ENCODE measurements at places on chromosomes 7 and 10.

GRCh38 chr10:132754071-132754470 lies 31.9 kb downstream of the NKX6-2 start:
- DNase-seq = no peak

DNA sequence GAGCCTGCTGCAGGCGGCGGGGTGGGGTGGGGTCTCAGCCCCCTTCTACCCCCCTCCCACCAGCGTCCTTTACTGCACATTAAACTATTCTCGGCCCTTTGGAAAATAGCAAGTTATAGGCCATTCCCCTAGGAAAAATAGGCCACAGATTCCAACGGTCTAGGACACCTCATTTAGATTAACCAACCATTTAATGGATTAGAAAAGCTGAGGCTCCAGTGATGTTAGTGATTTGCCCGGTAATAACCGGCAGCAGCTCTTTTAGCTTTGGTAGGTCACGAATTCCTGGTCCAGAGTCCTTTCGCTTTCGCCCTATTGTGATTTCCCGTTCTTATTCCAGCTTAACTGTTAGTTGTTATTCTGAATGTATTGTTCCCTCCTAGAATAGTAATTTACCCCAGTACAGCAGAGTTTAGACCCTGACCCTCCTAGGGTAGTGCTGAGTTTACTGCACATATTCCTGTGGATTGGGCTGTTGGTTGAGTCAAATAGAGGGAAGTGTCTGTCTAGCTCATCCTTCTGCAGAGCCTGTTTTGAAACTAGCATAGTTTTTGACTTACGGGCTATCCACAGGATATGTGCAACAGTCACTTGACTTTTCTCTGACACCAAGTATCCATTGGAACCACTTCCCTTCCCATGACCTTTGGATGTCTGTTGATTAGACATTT lies 754 bp downstream of the GSTO1 start:
- no peak for DNase-seq

DNA sequence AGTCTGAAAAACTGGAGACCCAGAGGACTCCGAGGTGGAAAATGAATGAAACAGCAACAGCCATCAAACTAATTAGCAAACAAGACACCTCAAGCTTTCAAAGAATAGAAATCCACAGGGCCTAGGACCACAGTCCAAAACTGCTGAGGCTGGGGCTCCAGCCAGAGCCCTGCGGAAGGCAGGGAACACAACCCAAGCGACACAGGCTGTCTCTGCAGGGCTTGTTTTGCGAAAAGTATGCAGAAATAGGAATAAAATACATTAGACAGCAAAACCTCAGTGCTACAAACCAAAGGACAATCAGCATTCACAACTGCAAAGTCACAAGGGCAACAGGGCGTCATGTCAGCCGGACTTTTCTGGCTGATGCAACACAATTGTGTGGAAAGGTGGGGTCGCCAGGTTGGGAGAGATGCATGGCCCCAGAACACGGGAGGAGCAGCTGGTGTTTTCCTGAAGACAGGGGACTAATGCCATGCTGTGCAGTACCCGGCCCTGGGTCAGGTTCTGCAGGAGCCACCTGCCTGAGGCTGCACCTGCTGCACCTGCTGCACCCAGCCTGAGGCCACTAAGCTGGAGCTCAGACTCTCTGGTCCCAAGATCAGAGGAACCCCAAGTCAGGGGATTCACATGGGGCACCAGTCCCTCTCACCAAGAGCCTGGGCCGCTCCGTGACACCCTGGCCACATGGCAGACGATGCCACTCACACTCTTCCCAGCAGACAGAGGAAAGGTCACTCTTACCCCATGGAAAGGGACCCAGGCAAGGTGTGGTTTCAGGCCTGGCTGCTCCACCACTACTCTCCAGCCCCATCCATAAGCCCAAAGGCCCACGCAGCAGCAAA lies 74.2 kb downstream of the MAD1L1 start:
- DNase-seq = no peak

DNA sequence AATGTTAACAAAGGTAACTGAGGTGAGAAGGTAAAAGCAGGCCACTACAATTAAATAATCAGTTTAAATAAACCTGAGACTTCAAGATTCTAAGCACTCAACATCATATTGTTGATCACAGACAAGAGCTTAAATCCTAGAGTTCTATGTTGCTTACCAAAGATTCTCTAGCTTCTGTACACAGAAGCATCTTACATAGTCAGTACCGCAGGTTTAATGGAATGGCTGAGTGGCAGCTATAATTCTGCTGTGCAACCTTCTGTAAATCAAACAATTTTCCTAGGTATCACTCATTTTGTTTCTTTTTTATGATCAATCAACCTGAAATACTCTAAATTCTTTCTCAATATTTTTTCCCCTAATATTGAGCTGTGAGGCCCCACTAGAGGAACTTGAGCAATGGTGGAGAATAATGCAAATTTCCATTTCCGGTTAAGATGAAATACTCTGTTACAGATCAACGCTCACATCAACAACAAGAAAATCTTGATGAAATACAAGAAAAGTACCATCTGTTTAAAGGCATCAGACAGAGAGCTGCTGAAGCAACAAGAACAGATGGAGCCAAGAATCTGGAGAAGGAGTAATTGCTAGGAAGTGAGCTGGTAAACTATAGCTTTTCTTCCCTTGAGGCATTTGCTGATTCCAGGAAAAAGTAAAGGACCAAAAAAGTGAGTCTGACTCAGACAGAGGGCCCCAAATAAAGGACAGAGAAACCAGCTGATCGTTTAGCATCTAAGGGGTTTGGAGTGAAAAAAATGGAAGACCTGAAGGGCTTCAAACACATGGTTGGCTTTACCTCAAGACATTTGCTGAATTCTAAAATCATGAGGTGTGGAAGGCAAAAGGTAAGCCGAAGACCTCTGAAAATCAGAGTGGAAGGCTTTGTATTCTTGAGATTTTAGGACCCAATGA lies 22.6 kb downstream of the PNPLA8 start:
- DNase-seq = no peak

DNA sequence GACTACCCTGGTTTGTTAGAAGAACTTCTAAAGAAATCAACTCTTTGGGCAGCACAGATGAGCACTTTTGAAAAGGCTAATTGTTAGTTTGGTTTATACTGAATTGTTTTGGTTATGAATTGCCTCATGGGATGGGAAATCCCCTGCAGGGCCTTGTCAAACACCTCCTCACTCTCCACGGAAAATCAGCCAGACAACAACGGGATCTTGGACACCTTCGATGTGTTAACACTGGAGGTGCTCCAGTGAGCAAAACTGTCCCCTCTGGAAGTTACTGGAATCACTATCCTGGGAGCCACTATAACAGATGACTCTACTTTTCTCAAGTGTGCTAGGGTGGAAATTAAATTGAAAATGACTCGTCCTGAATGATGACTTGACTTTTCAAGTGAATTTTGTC lies 38.7 kb downstream of the CDK6 start:
- DNase-seq = no peak

DNA sequence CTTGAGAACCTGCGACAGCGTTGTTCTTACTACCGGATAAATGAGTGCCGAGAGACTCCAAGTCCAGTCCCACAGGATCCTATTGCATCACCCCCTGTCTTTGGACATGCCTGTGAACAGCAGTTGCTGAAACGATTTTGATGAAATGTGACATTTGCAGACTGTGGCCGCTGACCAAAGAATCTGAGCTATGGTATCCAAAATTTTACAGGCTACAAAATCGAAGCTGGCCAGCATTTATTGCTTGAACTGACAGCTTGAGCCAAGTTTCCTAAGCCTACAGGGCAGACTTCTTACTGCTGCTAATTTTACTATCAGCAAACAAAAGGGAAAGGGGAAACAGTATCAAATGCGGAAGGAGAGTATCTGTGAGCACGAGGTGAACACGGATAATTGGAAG lies 12.1 kb upstream of the NPVF start:
- DNase-seq = no peak

GRCh38 chr7:158022601-158023000 lies 565.0 kb downstream of the PTPRN2 start:
- no peak for DNase-seq

DNA sequence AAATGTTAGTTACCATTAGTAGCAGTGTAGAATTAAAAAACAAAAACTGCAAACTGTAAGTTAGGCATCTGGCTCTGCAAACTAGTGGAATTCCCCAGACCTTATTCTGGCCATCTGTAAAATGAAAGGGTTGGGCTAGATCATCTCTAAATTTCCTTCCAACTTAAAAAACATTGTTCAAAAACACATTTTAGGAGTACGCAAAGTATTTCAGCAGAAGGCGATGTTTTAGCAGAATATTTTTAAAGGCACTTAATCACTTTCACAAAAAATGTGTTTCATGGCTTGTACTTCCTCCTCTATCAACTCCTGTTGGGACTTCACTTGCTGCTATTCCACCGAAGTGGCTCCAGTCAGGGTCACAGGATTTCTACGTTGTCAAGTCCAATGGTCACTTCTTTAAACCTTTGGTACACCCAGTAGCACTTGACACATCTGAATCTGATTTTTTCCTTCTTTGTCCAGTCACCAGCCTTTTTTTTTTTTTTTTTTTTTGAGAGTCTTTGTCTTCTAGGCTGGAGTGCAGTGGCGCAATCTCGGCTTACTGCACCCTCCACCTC lies 169.0 kb downstream of the AHR start:
- DNase-seq = no peak

GRCh38 chr10:33664070-33664469 lies 329.6 kb upstream of the NRP1 start:
- no peak for DNase-seq

DNA sequence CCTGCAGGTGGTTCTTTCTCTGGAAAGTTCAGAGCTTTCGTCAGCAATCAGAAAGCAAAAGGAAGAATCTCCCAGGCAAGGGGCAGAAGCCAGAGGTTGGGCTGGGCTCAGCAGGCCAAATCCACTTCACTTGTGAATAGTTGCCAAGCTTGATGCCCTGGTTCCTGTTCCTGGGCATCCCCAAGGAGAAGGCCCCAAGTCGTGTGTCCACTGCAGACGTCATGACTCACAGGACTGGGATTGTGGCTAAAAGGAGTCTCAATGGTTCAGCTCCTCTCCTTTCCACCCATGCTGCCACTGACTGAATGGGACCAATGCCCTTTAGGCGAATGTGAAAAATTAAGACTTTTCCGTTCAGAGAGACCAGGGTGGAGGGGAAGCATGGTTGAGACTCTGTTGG lies 38.6 kb upstream of the TRIM8 start:
- no peak for DNase-seq

DNA sequence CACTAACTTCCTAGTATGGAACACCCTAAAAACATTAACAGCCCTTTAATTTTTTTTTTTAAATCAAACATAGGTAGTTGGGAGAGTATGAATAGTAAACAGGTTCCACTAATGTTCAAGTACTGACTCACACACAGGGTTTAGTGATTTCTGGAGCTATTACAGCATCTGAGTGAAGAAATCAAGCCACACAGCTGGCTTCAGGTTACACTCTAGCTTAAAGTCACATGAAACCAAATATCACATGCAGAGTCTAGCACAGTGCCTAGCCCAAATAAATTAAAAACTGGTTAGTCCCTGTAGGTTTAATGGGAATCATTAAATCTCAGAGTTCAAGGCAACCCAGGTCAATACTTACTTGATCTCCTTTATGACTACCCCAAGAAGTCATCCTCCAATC lies 11.6 kb downstream of the PANK1 start:
- no peak for DNase-seq

DNA sequence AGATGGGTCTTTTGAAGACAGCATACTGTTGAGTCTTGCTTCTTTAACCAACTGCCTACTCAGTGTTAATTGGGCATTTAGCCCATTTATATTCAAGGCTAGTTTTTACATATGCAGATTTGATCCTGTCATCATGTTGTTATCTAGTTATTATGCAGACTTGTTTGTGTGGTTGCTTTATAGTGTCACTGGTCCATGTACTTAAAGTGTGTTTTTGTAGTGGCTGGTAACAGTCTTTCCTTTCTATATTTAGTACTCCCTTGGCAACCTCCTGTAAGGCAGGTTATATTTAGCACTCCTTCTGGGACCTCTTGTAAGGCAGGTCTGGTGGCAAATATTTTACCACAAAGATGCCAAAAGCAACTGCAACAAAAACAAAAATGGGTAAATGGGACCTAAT lies 66.7 kb downstream of the TES start:
- no peak for DNase-seq

DNA sequence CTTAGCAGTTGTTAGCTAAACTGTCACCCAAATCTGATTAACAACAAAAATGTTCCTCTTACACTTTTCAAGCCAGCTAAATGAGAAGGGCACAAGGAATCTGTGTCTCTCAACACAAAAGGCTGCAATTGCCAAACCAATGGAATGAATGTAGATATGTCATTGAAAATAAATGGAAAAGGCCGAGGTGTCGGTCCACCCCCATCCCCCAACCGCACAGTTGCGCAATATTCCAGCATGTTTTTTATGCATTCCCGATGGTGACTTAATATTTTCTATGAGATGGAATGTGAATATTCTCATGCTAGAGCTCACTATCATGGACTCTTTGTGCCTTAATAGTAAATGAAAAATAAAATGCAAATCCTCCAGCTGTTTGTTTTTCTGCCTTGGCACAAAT lies 181.6 kb upstream of the LRGUK start:
- DNase-seq = no peak

GRCh38 chr7:143387156-143387975 lies 6.2 kb downstream of the ZYX start:
- no peak for DNase-seq

- DNase-seq = no peak
Measured at GRCh38 chr7:36746347-36746746, 22.1 kb upstream of the AOAH start.

- no peak for DNase-seq
Measured at GRCh38 chr7:343227-343822, 53.4 kb downstream of the FOXL3 start.

DNA sequence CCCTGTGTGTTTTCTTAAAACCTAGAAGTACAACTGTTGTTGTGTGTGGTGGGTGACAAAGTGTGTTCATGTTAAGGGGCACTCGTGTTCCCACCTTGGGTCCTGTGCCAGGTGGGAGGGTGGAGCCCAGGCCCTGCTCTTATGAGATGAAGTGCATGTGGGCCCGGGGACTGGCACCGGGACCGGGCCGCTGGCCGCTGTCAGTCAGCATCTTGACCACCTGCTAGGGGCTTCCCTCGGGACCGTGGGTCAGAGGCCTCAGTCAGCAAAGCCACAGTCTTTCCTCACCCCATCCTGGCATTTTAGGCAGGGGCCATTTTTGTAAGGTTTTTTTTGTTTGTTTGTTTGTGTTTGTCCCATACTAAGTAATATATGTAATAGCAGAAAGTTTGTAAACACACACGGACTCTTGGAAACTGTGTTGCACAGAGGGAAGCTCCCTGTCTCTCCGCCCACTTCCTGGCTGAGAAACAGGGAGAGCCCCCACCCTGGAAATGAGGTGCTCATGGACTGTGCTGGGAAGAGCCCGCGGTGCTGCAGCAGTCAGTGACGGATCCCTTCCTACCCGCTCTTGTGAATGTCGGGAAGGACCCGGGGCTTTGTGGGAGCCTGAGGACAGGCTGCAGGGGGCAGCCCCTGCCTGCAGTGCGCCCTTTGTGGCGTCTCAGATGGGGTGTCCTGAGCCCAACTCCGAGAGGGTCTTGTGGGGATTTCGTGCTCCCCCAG lies 13.4 kb downstream of the AGAP3 start:
- DNase-seq = no peak

- no peak for DNase-seq
Measured at GRCh38 chr10:89916468-89917215, 215.3 kb downstream of the KIF20B start.

Data from neuronal stem cell (in vitro differentiated cells).